Endodermal cell (in vitro differentiated cells): ENCODE measurements at places on chromosomes 2 and 18.
A peak's percentile ranks its signal among the peaks of the same experiment; 100 is the strongest.

GRCh38 chr2:96885432-96886347 is 15.8 kb upstream of the SEMA4C start:
- no peak for DNase-seq

GRCh38 chr2:227534714-227535113 is 62.8 kb downstream of the AGFG1 start:
- DNase-seq: no peak

DNA sequence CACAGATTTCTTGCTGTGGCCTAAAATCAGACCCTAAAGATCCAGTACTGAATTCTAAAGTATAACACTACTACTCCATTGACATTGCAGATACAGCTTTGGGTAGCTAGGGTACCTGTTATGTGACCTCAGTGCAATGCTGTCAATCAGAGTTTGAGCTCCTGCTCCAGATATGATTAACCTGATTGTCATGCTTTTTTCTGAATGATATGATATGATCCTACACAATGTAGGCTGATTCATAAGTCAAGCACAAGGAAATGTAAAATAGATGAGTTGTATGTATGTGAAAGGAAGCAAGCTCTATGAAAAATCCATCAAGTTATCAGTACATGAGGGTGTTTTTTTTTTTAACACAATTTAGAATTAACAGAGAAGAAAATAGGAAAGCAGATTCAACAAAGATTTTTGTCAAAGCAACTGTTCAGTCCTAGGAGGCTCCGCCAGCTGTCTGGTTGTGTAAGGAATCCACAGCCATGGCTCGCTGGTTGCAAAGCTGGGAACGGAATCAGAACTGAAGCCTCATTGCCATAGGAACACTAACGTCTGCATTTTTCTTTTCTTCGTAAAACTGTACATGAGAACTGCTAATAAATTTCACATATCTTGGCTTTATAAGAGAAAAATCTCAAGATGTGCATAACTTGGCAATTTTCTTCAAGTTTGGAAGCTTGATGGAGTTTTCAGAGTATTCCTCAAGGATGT is 52.9 kb downstream of the NR4A2 start:
- no peak for DNase-seq

- DNase-seq: no peak
Measured at GRCh38 chr2:1544478-1545069, 131.3 kb downstream of the TPO start.

GRCh38 chr18:8279781-8280330 is 329.4 kb upstream of the RAB12 start:
- no peak for DNase-seq

GRCh38 chr2:204086167-204086566 is 149.6 kb downstream of the ICOS start:
- no peak for DNase-seq

- no peak for DNase-seq
Measured at GRCh38 chr2:37154785-37155184, 2.0 kb downstream of the EIF2AK2 start.

DNA sequence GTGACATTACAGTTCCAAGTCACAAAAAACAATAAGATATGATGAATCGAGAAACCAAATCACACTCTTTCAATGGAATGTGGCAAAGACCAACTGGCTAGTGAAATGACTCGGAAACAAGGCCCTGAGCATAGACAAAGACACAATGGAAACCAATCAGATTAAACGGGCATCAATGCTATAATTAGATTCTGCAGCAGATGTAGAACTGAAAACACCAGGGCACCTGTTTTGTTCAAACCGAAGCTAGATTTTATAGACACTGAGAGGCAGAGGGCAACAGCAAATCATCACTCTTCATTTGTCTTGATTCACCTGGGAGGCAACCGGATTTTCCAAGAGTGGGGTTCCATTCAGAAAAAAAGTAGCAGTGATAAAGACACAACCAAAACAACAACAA is 92.8 kb upstream of the BARD1 start:
- no peak for DNase-seq

DNA sequence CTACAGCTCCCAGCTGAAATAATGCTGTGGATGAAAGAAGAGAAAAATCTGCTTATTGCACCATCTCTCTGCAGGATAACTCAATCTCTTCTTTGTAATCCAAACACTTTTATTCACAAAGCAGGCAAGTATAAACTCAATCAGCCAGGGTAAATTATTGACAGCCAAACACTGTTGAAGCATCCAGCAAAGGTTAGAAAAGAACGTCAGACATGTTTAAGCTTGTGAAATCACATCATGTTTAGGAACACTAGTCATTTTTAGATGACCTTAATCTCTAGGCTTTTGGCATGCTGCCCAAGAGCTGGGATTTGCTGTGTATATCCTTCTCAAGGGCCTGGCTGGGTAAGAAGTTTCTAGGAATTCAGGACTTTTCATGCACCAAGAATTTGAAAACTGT is 1148.1 kb upstream of the FANCL start:
- no peak for DNase-seq

- peak; percentile 54 for DNase-seq
Measured at GRCh38 chr2:240293557-240294461, 141.7 kb upstream of the GPC1 start.

GRCh38 chr2:216081487-216082116 is at the start of the genes PECR and TMEM169:
TSS of gene PECR (minus strand) at chr2:216081809. CDS start at chr2:216081741, 68 bp downstream.
TSS of gene TMEM169 (plus strand) at chr2:216081919. CDS start at chr2:216095964, 14,045 bp downstream.
- peak; percentile 96 for DNase-seq

GRCh38 chr2:105413206-105413605 is 14.4 kb upstream of the FHL2 start:
- DNase-seq: no peak

DNA sequence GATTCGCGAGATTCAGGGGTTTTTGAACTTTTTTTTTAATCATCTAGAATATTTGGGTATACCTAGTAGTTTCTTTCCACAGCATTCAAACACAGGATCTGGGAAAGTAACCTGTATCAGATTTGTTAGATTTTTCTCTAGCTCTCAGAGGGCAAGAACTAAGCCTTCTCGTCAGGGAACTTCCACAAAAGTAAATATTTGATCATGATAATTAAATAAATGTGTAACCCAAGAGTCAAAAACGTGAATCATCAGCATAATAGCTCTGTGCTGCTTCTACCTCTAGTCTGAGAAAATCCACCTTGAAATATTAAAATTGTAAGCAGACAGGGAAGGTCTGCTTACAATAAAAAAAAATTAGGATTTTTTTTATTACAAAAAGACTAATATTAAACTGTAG is 225.7 kb upstream of the SPOPL start:
- DNase-seq: no peak

- no peak for DNase-seq
Measured at GRCh38 chr18:13889671-13890070, 25.7 kb downstream of the MC2R start.

DNA sequence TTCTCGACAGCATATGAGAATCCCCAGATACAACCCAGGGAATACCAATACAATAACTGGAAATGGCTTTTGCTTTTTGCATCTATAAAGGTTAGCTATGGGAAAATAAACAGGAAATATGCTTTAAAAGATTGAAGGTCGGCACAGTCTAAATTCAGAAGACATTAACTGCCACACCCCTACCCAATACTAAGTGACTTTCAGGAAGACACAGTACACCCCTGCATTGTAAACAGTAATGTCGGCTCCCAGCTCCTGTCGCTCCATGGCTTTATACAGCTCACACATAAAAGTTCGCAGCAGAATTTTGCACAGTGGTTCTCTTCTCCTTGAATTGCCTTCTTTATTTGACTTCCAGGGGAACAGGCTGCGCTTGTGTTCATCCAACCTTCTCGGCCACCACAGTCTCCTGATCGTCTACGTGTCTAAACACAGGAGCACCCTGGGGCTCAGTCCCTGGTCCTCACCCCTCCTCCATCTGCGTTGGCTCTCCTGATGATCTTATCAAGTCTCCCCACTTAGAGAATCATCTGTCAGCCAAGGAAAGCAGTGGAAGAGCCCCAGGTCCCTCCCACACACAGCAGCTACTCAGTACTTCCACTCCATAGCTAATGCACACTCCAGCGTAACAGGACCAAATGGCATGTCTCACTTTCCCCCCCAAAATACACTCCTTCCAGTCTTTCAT is 22.7 kb downstream of the CYB5A start:
- no peak for DNase-seq

DNA sequence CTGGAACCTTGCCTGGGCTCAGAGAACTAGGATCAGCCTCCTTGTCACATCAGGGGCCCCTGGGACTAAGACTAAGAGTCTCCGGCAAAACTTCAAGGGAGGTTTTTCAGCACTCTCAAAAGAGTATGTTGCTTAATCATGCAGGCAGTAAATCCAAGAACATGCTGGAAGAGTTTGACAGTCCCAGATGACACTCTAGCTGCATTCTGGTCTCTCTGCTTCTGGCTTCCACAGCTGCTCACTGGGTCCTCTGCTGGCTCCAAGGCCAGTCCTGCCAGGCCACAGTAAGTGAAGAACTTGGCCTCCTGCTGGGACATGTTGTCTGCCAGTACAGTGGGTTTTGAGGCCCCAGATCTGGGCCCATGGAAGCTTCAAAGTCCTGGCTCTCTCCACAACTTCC is 45.2 kb upstream of the IL1RL1 start:
- no peak for DNase-seq

- DNase-seq: peak; percentile 29
Measured at GRCh38 chr2:233056961-233057605, 3.1 kb upstream of the INPP5D start.

DNA sequence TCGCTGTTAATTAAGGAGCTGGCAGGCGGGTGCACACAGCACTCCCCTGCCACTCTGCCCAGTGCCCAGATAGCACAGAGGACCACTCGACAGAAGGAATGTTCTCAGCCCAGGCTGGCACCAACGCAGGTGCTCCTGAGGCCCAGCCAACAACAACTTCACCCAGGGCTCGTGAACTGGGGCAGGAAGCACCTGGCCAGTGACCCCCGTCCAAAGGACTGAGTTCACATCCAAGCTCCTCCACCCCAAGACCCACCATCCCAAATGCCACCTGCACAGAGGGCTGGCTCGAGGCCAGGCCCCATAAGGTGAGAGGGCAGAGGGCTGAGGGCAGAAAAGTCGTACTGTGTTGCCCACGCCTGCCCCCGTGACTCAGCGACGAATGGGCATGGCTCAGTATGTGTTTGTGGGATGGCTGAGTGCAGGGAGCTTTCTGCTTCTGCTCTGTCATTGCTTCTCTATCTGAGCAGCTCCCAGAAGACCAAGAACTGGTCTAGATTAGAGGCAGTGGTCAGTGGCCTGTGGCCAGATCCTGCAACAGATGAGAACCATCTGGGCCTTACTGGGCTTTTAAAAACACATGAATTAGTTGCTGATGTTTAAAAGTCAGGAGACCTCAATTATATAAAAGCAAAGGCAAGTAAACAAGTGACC is 68.4 kb downstream of the POLR1A start:
- no peak for DNase-seq

DNA sequence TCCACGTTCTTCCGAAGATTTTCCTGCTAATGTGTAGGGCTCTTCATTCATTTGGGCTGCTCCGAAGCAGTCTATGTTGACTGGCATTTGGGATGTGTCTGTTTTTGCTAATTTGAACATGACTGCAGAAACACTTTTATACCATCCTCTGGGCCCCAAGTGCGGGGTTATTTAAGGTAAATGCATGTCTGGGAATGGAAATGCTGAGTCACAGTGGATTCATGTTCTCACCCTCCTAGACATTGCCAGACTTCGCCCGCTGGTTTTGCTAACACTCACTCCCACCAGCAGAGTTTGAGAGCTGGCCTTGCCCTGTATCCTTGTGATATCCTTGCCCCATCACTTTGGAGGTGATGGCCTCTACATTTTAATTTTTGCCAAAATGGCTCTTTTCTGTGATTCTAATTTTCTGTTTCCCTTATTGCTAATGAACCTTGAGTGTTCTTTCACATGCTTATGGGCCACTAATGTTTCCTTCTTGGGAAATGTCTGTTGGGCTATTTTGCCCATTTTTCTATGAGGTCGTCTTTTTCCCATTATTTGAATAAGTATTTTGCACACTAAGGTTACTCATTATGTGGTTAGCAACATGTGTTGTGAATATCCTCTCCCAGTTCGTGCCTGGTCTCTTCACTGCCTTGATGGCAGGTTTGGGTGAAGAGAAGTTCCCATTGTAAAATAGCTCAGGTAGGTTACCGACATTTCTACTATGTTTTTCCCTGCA is 204.1 kb downstream of the GLI2 start:
- DNase-seq: no peak

GRCh38 chr18:43367895-43368294 is 90.6 kb upstream of the SYT4 start:
- DNase-seq: no peak

DNA sequence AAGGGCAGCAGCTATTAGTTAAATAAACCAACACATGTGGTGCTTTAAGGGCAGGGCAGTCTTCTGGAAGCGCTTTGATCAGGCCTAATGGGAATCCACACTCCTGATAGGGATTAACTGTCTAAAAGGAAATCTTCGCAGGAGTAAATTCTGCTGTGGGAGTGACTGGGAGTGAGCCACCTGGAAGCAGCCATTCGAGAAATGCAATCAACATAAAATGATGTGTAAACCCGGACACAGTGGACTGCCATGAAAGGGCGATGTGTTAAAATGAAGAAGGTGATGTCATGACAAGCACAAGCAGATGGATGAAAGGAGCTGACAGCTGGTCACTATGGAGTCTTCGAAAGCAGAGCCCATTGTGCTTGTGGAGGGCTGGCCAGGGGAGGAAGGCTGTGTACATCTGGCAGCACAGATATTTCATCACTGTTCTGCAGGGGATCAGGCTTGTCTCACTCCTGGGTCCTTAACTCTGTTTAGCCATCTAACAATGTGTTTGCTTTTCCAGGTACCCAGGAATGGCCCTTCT is 24.8 kb upstream of the GALNT14 start:
- no peak for DNase-seq

DNA sequence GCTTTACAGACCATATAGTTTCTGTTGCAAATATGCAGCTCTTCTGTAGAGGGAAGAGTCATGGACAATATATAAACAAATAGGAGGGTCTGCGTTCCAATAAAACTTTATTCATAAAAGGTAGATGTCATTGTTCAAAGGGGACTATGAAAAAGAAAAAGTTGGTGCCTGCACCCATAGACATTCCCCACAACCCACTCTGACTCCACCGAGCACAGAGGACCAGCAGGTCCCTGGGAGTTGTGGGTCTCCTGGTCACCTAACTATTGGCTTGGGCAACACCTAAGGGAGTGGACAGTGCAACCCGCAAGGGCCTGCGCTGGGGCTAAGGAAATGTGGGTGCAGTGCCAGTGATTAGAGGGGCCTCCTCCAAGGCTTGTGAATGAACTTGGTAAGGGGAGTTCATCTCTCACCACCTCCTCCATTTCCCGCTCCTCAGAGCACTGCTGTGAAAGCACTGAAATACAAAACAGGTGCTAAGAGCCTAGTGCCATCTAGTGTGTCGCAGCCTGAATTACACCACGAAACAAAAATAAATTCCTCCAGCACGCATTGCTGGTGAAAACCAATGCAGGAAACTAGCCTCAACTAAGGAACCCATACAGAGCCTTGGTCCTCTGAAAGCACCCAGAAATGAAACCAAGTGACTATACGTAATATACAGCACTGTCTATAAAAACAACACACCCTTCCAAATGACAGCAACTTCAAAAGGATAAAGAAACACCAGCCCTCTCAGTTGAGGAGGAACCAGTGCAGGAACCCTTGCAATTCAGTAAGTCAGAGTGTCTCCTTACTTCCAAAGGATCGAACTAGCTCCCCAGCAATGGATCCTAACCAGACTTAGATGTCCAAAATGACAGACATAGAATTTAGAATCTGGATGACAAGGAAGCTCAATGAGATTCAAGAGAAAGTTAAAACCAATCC is 166.6 kb downstream of the RNF144A start:
- peak; percentile 79 for DNase-seq
